ENCODE measurements at places on chromosomes 12 and 14.
A peak's percentile ranks its signal among the peaks of the same experiment; 100 is the strongest.

- no peak for DNase-seq
Observed at GRCh38 chr14:89212386-89213235, 204.4 kb downstream of the FOXN3 start.

- DNase-seq = no peak
Observed at GRCh38 chr12:5027046-5027821, 16.4 kb upstream of the KCNA5 start.

DNA sequence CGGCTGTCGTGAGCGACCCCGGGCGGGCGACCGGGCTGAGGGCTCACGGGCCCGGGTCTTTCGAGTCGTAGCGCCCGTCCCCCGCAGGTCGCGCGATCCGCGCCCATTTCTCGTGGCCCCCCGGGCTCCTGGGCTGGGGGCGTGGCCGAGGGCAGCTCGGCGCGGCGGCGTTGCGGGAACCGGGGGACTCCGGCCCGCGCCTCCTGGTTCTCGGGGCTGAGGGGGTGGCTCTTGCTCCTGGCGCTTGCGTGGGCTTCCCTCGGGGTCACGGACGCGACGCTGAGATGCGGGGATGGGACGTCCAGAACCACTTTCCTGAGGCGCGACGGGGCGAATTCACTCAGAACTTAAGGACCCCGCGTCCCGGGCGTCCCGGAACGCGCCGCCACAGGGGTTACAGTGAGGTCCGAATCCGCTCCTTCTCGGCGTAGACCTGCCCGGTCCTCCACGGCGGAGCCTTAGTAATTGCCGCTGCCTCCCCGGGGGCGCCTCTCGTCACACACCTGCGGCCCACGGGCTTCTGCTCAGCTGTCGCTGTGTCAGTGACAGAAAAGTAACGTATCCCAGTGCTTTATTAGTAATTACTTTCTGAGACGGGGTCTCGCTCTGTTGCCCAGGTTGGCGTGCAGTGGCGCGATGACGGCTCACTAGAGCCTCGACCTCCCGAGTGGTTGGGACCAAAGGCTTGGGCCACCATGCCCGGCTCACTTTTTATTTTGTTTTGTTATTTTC is 606 bp downstream of the EP400 start:
- DNase-seq = peak; percentile 25

GRCh38 chr14:104321802-104322130 is 183.4 kb downstream of the KIF26A start:
- DNase-seq = no peak

- no peak for DNase-seq
Observed at GRCh38 chr12:4353785-4354208, 25.7 kb downstream of the FGF23 start.

DNA sequence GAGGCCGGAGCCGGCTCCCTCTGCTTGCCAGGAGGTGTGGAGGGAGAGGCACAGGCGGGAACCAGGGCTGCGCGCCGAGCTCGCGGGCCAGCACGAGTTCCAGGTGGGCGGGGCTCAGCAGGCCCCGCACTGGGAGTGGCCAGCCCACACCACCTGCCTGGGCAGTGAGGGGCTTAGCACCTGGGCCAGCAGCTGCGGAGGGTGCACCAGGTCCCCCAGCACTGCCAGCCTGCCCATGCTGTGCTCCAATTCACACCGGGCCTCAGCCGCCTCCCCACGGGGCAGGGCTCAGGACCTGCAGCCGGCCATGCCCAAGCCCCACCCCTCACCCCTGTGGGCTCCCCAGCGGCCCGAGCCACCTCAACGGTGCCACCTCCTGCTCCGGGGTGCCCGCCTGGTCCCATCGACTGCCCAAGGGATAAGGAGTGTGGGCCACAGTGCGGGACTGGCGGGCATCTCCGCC is 72.4 kb upstream of the PPP2R5C start:
- no peak for DNase-seq

Measured in testis (tissue), 5 donors.